Fibroblast of villous mesenchyme (primary cell): ENCODE measurements at places on chromosomes 3 and 15. TPM values are rescaled to one million over a fixed set of nuclear protein-coding genes. Genes with fewer than 3 reads are reported as not detected.
A peak's percentile ranks its signal among the peaks of the same experiment; 100 is the strongest.

The GOLGA8T gene
- total RNA-seq, result under 0.01 TPM in 1 of 2 replicates, not detected in the other

- no peak for DNase-seq
Observed at GRCh38 chr15:74808840-74809229, 3.8 kb upstream of the LMAN1L start.

GRCh38 chr15:34065941-34066340, 26.9 kb upstream of the AVEN start:
- DNase-seq, result no peak

DNA sequence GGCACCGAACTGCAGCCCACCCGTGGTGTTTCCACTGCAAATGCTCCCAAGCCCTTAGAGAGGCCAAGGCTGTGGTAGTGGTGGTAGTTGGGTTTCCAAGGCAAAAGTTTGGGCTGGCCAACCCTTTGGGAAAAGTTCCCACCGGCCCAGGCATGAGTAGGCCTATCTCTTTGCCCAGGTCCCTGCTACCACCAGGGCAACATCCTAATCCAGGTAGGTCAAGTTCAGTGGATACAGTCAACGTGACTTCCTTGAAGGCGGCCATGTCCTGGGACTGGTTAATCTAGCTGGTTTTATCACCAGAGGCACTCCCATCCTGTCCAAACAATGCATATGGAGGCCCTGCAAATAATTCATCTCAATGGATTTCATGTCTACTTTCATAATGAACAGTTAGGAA, 1.6 kb upstream of the ONECUT1 start:
- no peak for DNase-seq

DNA sequence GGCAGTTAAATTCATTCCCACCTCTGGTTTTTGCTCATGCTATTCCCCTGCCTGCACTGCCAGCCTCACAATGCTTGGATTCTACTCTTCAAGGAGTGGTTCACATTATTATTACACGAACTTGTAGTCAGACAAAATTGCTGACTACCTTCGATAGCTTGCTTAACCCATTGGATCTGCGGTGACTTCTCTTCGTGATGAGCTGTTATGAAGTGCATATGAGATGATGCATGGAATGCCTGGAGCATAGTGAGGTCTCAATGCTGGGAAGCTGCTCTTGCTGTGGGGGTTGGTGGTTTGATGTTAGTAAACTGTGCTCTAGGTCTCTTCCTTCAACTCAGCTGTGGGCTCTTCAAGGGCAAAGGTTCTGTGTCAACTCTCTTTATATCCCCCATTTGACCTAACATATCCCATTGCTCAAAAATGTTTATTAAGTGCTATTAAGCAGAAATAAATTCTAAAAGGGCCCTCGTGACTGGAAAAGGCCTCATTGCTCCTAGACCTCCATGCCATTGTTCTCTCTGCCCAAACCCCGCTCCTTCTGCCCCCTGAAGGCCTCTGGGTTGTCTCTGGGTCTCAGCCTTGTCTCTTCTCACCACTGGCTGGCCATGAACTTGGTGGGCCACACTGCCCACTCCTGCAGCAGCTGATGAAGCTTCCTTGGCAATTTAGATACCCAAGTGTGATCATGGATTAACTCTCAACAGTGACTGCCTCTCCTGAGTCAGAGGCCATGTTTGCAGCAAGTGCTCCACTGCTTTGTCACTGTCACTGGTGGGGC, 4.5 kb upstream of the SLCO2A1 start:
- no peak for DNase-seq

GRCh38 chr3:45567730-45568172, 26.8 kb upstream of the LIMD1 start:
- DNase-seq, result peak; percentile 67

DNA sequence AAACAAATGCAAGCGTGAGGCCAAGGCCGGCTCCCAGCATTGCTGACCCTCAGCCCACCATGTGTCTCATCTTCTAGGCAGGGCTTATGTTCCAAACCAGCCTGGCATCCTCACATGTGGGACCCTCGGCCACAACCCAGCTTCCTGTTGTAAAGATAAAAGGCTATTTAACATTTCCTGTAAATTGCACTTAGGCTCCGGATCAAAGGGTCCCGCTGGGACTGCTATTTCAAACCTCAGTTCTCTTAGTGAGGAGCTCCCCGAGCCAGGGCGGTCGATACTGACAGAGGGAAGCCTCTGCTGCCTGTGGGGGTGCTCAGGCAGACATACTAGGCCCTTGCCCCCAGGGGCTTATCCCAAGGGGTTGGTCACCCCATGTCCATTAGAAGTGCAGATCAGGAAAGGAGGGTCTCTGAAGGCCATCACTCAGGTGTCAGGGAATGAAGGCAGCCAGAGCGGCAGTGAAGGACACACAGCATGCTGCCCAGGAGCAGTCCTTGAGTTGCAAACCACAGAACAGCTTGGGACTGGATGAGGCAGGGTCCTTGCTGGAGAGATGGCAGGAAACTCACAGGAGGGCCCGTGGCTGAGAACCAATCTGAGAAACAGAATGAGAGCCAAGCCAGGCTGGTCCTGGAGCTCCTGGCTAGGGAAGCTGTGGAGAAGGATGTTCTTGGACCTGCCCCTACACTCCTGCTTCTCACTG, 239.9 kb downstream of the TLE3 start:
- peak; percentile 57 for DNase-seq

DNA sequence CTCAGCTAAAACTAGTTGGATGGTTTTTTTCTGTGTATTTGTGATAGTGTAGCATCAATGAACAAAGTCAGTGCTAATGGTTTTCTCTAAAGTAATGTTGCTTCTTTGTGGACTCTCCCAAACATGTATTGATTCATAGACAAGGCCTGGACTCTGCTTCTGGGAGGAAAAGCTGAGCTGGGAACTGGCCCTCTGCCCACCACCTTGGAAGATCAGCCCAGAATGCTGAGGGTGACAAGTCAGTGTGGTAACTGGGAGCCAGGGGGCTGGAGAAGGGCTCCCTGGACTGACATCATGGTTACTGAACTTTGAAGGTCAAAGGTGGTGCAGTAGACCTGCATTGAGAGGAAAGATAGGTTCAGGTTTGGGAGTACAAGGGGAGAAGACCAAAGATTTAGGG, 3.0 kb downstream of the ARHGAP31 start:
- DNase-seq, result no peak
